CD14-positive monocyte (primary cell): ENCODE measurements at places on chromosomes 3 and 15.

DNA sequence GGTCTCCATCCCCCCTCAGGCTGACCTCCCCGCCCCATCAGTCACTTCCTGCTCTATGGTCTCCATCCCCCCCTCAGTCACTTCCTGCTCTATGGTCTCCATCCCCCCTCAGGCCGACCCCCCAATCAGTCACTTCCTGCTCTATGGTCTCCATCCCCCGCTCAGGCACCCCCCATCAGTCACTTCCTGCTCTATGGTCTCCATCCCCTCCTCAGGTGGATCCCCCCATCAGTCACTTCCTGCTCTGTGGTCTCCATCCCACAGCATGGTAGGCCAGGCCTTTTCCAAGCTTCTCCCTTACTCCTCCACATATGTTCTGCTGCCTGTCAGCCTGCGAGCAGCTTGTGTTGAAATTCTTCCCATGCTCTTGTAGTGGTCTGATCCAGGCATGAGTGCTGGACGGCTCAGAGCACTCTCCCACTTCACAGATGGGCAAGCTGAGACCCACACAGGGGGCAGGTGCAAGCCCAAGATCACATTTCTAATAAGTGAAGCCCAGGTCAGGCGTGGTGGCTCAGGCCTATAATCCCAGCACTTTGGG is 36.8 kb downstream of the BDH1 start:
- DNase-seq: no peak

GRCh38 chr3:39294446-39295183 is 14.8 kb upstream of the CX3CR1 start:
- DNase-seq: no peak

DNA sequence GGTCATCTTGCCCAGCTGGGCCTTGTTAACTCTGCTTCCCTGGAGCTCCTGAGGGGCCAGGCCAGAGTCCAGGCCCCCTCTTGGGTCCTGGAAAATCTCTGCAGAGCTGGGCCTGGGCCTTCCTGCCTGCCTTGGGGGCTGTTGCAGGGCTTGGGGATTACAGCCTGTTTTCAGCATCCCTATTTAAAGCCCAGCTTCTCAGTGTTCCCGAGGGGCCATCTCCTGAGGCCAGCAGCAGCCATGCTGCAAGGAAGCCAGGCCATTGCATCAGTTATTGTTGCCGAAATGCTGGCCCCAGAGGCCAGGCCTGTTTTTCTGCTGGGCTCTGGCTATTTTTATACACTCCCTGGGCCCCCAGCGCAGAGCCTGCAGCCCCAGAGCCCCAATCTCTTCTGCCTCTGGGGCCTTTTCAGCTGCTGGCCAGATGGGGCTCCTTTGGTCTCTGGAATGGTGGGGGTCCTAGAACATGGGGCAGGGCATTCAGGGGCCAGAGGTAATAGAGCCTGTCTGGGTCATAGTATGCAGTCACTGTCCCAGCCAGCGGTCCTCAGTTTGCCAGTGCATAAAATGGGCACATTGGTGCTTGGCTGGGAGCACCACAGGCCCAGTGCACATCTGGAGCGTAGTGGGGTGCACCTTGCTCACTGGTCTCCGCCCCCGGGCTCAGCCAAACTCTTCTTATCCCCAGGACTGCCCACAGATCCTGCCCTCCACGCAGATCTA is 28.5 kb downstream of the PLXNA1 start:
- no peak for DNase-seq

- DNase-seq: no peak
These were observed at the start of gene LRRC3B for GRCh38 chr3:26622621-26623418. Gene LRRC3B, plus strand, starts transcription at chr3:26622772. Its CDS starts 86,901 bp downstream, at chr3:26709673.

DNA sequence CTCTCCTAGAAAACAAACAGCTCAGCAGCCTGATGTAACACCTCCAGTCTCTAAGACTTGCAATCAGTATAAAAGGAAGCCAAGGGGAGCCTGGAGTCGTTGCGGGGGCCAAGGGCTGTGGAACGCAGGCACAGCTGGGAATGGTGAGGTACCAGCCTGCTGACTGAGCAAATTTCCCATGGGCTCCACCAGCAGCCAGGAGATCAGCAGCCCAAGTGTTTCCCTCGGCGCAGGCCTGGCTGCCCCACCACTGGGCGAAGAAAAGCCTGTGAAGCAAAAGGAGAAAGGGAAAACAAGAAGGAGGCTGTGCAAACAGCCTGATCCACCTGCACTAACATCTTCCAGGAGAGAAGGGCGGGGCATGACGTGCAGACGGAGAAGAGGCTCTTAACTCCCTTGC is 155.3 kb downstream of the SHQ1 start:
- no peak for DNase-seq

- DNase-seq: no peak
These were observed 6.7 kb downstream of the ISLR start for GRCh38 chr15:74179983-74180880.

GRCh38 chr3:167318996-167319615 is 61.0 kb downstream of the ZBBX start:
- no peak for DNase-seq

DNA sequence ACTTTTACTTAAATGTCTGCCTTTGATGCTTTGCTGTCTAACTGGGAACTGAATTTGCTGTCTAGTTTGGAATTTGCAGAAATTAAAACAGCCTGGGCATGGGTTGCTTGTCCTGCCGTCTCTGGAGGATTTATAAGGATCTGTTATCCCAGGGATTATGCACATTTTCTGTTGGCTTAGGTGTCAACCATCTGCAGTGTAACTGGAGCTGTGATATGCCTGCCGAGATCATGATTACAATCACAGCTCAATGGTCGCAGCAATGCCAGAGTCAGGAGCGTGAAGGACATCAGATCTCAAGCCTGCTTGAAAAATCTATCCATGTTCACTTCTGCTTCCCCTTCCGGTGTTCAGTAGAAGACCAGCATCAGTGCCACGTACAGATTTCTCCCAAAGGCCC is 41.8 kb upstream of the SETMAR start:
- DNase-seq: no peak

DNA sequence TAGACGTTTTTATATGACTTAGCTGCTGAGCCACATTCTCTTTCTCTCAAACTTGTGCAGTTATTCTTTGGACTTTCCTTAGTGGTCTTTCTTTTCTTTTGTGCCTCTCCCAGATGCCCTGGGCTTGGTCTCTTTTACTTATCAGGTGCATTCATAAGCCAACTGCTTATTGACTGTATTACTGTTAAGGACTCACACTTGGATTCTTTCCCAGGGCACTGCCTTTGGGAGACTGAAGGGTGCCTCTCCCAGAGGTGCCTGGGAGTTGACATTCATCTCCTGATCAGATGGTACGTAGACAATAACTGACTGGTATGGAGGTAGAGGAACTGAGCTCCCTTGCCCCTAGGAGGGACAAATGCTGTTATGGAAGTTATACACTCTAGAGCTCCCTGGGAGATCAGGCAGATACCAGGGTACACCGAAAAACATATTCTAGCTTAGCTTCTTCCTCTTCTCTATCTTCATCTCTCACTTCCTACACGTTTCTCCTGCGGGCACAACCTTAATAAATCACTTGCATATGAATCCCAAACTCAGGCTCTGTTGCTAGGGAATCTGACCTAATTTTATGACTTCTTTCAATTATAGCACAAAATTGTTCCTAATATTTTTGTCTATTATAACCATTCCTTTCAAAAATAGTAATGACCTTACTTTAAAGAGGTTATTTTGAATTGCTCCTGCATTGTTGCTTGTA is 24.7 kb downstream of the PARP15 start:
- no peak for DNase-seq

GRCh38 chr3:193822492-193823212 is 229.6 kb downstream of the OPA1 start:
- DNase-seq: no peak

GRCh38 chr3:127452321-127452821 is 138.2 kb downstream of the TPRA1 start:
- DNase-seq: no peak

DNA sequence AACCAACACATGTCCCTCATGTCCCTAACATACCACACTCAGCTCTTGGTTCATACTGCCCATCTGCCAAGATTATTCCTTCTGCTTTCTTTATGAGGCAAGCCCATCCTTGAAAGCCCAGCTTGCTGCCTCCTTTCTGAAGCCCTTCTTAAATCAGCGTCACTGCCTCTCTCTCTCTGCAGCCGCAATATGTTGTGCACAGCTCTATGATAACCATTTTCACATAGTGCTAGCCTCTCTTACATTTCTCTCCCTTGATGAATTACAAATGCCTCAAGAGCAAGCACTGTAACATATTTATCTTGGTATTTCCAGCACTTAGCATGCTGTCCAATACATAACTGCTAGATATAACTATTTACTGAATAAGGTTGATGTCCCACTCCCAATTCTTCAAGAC is 86.5 kb downstream of the TNIK start:
- no peak for DNase-seq

- DNase-seq: no peak
These were observed 74.6 kb upstream of the BNC1 start for GRCh38 chr15:83358972-83359564.

GRCh38 chr15:71116942-71117341 is 1.7 kb downstream of the THSD4 start:
- no peak for DNase-seq

- DNase-seq: no peak
These were observed 75.3 kb downstream of the SYNPR start for GRCh38 chr3:63353383-63353782.

DNA sequence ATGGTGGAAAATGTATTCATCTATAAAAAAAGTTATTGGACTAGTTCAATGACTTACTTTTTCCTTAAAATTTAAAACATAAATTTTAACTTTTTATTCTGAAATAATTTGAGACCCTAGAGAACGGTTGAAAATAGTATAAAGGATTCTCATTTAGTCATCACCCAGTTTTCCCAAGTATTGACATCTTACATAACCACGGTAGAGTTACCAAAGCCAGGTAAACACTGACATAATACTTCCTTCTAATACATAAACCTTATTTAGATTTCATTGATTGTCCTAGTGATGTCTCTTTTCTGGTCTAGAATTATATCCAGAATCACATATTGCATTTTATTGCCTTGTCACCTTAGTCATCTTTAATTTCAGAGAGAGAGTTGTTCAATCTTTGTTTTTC is 319.1 kb downstream of the LPP start:
- DNase-seq: no peak

DNA sequence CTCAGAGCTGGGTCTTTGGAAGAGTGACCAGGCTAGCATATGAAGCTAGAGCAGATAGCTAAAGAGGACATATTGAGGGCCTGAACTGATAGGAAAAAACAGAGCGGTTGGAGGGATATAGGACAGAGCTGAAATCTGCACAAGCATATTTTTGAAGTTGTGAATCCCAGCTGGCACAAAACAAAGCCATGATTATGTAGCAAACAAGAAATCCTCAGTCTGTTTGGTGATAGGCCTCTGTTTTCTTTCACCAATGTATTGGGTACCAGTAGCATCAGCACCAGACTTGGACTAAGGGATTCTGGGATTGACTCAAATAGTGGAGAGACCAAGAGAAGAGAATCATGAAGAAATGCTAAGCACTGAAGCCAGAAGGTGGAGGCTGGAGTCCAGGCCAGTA is 151.0 kb downstream of the FAM43A start:
- no peak for DNase-seq

DNA sequence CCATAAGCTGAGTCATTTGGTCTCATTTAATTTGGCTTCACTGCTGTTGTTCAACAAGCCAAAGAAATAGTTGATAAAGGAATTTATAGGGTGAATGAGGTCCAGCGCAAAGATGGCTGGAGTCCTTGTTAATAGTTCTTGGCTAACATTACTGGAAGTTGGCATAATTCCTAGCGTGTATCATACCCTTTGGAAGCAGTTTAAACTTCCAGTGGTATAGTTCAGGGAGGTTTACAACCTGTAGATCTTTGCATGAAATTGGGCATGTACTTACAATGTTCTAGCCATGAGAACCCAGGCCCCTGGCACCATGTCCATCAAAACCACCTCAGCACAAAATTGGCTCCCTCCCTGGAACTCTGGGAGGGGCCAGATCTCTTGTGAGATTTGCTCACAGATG is 380.8 kb downstream of the LRTM1 start:
- DNase-seq: no peak

- peak; percentile 92 for DNase-seq
These were observed at the start of gene LCMT2 for GRCh38 chr15:43329960-43330779. Gene LCMT2, minus strand, starts transcription at chr15:43330573. Its CDS starts 84 bp downstream, at chr15:43330489.

DNA sequence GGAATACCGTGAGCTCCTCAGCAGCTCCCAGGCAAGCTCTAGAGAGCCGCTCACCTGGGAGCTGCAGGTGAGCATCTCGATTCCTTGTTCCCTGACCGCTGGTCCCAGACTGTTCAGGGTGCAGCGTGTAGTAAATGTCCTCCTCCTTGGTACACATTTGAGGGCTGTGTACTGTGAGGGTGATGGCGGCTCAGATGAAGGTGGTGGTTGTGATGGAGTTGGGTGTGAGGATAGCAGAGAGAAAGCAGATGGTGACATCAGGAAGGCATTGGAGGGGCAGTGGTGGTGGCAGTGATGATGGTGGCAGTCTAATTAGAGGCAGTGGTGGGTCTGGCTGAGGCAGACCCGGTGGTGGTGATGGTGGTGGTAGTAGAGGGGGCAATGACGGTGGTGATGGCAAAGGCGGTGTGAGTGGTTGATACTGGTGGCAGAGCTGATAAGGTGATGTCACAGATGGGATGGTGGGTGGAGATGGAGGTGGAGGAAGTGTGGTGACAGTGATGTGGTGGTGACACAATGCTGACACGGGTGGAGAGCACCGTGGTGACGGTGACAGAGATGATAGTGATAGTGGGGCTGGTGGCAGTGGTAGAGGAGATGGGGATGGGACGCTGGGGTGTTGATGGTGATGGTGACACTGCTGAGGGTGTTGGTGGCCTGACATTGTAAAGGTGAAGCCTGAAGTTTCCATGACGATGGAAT is at the start of gene DNAJB8:
Gene DNAJB8, minus strand, starts transcription at position 51 of the 702 bp plus-strand sequence. CDS start 3,645 bp downstream, outside the sequence.
- no peak for DNase-seq

DNA sequence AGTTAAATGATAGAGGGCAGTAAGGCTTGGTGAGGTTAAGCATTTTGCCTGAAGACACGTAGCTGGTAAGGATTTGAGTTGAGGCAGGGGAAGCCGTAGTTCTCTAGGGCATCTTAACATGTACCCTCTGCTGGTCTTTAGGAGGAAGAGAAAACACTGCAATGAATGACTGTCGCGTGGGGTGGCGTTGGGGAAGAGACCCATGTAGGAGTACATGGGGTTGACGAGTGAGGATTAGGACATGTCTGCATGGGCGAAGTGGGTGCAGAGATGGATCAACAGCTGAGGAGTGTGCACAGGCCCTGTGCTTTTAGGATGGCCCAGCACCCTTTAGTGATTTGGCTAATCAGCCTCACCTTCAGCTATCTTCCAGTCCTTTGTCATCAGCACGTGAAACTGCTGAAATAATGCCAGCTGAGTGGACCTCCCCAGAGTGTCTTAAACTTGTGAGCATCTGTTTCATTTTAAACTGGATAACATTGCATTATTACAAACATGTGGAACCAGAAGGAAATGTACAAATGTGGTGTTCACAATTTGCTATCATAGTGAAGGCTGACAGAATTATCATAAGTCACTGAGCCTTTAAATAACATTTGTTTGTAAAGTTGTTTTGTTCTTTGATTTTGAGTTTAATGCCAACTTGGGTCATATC is 15.3 kb downstream of the P2RY14 start:
- DNase-seq: no peak

GRCh38 chr3:25820366-25820765 is 30.5 kb downstream of the OXSM start:
- DNase-seq: no peak

GRCh38 chr3:129228891-129229585 is 20.4 kb upstream of the COPG1 start:
- peak; percentile 68 for DNase-seq

- DNase-seq: no peak
These were observed 14.6 kb downstream of the MRPS25 start for GRCh38 chr3:15050405-15051092.

- DNase-seq: no peak
These were observed 62.7 kb upstream of the ICE2 start for GRCh38 chr15:60541481-60542299.
